ENCODE measurements at places on chromosomes 6 and 20.
A peak's percentile ranks its signal among the peaks of the same experiment; 100 is the strongest.

- peak; percentile 13 for DNase-seq
These were observed 14.7 kb upstream of the SIM1 start for GRCh38 chr6:100479179-100480035.

DNA sequence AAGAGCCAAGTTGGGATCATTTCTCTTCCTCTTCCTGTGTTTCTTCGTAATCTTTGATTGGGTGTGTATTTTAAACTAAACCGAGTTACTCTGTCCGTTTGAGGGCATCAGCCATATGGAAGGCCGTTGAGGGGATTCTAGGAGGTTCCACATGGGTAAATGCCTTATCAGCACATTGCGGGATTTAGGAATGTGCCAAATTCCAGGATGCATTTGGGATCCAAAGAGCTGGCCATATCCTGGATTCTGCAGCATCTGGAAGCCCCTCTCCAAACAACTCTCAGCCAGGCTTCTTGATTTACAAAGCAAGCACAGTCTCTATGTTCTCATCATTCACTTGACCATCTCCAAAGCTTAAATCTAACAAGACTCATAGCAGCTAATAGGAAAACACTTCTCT is 67.6 kb upstream of the RIN2 start:
- no peak for DNase-seq

DNA sequence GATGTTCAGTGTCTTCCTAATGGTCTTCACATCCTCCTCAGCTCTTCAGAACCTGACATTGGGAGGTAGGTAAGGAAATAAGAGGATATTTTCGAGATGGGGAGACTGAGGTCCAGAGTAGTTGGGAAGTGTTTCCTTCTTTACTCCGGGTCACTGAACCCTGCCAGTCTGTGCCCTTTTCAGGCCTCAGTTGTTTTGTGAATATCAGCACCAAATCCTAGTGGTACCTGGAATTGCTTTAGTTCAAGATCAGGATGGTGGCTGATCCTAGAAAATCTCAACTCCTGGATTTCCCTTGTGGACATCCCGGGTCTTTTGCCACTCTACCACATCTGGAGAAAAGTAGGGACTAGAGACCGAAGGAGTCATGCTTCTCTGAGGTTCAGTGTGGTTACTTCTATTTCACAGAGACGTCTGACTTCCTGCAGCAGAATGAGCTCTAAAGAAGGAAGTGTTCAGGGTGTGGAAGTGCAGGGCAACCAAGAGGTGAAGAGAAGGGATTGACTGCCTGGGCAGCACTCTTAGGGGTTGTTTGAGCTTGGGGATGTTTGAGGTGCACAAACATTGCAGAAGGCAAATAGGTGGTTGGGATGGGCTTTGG is 995 bp downstream of the STK4 start:
- no peak for DNase-seq

DNA sequence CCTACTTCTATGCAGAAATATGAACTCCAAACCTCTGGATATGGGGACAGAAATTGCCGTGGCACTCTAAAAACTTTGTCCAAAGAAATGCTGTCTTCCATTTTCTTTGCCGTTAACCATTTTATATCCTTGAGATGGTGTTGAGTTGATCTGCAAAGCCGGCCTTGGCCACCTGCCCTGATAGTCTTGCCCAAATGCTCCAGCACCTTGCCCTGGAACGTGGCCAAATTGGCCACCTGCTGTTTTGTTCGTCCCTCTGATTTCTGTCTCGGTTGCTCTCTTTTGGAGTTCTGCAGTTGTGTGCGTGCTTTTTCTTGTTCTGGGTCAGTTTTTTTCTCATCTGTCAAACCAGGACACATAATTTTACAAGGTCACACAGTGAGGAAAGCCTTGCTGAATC is 239.7 kb upstream of the GMDS start:
- peak; percentile 90 for DNase-seq

DNA sequence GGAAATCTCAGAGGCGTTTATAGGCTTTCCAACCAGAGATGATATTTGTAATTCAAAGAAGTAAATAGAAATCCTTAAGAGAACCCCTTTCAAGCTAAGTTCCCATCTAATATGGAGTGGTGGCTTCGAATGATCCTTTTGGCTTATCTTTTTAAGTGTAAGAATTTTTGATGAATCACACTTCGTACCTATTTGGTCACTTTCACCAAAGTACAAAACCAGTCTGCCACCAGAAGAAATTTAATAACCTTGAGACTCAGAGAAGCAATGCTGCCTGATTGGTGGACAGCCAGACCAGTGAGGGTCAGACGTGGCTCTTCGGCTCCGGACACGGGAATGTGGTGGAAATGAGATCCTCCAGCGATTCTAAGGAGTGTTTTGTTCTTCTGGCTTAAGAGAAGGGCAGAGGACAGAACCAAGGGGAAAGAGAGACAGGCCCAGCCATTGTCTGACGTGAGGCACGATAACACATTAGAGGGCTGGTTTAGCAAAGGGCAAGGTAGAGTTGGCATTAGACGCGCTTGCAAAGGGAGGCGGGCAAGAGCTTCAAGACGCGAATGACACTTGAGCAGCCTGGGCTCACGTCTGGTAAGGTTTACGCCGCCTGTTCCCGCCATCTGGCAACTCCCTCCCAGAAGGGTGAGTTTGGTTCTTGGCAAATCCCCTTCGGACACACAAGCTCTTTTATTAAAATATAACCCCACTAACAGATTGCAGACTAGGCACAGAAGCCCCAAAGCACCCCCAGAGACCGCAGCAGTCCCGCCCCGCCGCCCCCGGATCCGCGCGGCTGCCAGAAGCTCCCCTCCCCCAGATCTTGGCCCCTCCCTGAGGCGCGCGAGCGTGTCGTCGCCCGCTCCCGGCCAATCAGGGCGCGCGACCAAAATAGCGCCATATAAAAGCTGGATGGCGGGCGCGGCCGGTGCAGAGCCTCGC is 50.0 kb upstream of the EZR start:
- peak; percentile 99 for DNase-seq

DNA sequence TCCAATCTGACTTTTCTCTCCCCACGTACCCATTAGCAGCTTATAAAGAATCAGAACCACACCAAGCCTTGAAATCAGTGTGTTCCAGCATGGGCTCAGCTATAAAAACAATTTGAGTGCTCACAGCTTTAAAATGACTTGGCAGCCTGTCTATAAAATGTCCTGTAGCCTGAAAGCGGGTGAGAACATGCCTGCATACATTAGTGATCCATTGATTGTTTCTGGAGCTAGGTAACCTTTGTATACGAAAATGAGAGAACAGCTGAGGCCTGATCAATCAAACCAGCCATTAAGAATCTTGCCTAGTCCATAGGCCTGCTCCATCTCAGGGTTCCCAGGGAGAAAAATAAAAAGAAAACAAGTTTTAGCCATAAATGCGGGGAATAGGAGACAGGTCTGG is 245.8 kb upstream of the SULF2 start:
- DNase-seq = no peak

GRCh38 chr6:125300992-125301434 is 754 bp downstream of the HDDC2 start:
- no peak for DNase-seq

- DNase-seq = no peak
These were observed 13.2 kb downstream of the CITED2 start for GRCh38 chr6:139361211-139361610.

DNA sequence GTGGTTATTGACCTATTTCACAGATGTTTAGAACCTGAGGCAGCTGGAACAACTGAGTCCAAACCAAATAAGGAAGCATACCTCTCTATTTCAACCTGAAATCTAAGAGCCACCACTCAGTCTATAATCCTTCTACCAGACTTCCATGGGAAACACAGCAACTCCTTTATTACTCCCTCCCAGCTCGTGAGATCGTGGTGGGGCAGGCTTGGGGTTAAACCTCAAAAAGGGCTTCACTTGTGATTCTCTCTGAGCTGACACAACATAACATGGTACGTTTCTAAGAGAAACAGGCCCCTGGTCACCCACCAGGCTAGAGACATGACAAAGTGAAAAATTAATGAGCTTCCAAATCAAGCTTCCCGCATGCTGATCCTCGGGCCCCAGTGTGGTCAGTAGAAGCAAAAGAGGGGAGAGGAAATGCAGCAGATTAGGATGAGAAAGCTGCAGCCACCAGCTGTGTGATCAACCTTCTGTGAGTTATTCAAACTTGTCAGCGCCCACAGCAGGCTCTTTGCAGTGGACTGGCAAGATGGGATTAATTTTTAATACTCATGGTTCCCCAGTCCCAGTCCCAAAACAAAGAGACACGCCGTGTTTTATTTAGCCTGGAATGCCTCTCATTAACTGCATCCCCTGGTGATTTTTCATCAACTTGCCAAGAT is 9.3 kb downstream of the PKHD1 start:
- no peak for DNase-seq

DNA sequence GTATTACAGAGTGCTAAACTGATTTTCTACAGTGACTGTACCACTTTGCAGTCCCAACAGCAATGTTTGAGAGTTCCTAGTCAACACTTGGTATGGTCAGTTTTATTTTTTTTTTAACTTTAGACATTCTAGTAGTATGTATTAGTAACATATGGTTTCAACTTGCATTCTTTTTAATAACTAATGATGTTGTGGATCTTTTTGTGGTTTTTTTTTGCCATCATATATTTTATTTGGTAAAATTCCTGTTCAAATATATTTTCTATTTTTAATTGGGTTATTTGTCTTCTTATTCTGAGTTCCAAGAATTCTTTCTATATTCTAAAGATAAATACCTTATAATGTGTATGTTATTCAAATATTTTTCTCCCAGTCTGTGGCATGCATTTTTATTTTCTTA is 189.4 kb upstream of the ECI2 start:
- no peak for DNase-seq

- no peak for DNase-seq
These were observed 140.8 kb upstream of the ARMC2 start for GRCh38 chr6:108707328-108707976.

GRCh38 chr6:136102991-136103688 is 147.0 kb downstream of the MTFR2 start:
- no peak for DNase-seq

- no peak for DNase-seq
These were observed 13.4 kb upstream of the BTN3A2 start for GRCh38 chr6:26351544-26351953.

GRCh38 chr6:109762166-109762565 is 71.1 kb downstream of the FIG4 start:
- no peak for DNase-seq

GRCh38 chr6:106967936-106968555 is 6.5 kb downstream of the CD24 start:
- no peak for DNase-seq

- DNase-seq = no peak
These were observed 212.5 kb upstream of the ECI2 start for GRCh38 chr6:4347877-4348276.

DNA sequence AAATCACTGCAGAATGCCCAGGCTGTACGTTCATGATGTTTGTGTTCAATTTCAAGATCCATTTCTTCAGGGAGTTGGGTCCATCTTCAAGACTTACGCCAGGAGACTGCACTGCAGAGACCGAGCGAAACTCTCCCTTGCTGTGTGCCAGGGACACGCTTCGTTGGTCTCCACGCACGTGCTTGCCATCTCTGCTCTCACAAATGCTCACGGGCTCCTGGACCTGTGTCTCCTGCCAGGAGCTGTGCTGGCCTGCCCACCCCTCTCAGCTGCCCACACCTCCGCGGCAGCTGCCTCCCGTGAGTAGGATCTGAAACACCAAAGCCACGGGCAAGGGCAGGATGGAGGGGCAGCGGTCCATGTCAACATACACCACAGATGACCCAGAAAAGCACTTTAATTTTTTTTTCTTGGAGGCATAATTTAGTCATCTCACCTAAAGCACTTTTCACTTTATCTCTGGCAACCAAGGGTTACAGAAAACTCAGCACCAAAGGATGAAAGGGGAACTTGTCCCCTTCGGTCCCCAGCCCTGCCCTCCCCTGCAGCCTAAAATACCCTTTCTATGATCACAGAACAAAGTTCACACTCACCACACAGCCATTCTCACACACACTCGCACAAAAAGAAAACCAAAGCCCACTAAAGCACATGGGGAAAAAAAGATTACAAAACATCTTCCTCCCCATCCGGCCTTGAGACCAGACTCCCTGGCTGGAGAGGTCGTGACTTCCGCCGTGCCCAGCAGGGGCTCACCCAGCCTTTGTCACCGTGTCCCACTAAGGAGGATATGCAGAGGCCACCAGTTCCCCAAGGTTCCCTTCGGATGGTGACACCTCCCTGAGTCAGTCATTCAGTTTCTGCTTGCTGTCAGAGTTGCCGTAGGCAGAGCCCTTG is 137.9 kb downstream of the AGPAT4 start:
- DNase-seq = no peak

DNA sequence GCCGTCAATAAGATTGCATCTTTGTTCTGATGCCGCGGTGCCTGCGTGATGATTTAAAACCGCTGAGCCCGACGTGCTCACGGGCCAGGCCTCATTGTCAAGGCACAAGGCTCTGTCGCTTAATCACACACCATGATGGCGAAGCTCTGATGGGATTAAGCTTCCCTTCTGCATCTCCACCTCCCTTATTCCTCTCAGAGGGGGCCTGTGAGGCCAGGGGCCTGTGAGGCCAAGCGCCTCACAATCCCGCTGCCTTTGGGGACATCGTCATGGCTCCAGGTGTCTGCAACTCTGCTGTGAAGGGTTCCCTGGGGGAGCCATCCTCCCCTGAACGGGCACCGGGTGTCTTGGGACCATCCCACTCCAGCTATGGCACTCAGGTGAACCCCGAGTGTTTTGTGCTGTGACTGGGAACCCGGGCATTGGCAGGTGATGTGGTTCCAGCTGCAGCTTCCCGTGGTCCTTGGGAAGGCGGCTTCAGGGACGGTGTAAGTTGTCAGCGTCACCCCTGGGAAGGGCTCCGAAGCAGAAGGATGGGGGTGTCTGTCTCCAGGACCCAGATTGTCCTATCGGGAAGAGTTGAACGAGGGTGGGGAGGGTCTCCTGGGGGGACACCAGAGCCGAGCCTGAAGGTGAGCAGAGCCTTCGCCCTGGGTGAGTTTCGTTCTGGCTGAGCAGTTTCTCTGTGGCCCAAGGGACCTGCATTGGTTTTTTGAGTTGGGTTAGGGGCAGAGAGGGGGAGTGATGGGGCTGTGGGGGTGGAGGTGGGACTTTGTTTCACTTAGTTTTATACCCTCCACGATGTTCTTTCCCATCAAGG is 18.0 kb upstream of the BHLHE23 start:
- DNase-seq = no peak

- no peak for DNase-seq
These were observed 3.1 kb upstream of the CLDN20 start for GRCh38 chr6:155260686-155261085.

All from NCI-H1105 (cell line).